Activated naive CD4-positive, alpha-beta T cell treated with anti-CD3 and anti-CD28 coated beads, Interleukin-2, amount 10 ng/mL, durations not matched to agents 7 days and 5 days (primary cell): ENCODE measurements at places on chromosomes 6 and 20.
A peak's percentile ranks its signal among the peaks of the same experiment; 100 is the strongest.

DNA sequence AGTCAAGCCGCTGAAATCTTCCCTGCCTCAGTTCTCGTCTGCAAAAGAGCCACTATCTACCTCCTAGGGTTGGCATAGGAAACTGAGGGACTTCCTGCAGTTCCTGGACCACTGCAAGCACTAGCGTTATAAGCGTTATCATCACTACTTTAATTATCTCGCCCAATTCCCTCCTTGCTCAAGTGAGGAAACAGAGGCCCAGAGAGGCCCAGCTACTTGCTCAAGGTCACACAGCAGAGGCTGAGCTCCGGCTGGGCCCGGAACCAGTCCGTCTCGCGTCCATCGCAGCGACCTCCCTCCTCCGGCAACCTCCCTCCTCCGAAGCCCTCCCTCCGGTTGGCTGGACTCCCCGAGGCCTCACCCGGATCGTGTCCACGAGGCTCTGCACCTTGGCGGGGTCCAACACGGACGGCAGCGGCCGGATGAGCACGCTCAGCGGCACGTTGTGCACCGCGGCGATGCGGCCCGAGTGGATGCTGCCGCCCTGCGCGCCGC is 338 bp downstream of the SRXN1 start:
- peaks cover 23% of the 10 kb centered on the region for H3K4me1 ChIP-seq
- peaks cover 14% of the 10 kb centered on the region for H3K36me3 ChIP-seq
- H3K4me3 ChIP-seq, result peak overlapping the region; percentile 72
- peak overlapping the region; percentile 43 for H3K27ac ChIP-seq

GRCh38 chr6:144653885-144654505 is 368.9 kb downstream of the UTRN start:
- no peak for DNase-seq
- no peak overlapping the region for H3K4me3 ChIP-seq
- peaks cover 12% of the 10 kb centered on the region for H3K4me1 ChIP-seq
- no peak overlapping the region for H3K27ac ChIP-seq
- H3K27me3 ChIP-seq, result no peaks in the 10 kb centered on the region
- peaks cover 12% of the 10 kb centered on the region for H3K36me3 ChIP-seq

- no peak for DNase-seq
- H3K27me3 ChIP-seq, result peaks cover 4% of the 10 kb centered on the region
These were observed 545.6 kb downstream of the QKI start for GRCh38 chr6:163960128-163960527.

DNA sequence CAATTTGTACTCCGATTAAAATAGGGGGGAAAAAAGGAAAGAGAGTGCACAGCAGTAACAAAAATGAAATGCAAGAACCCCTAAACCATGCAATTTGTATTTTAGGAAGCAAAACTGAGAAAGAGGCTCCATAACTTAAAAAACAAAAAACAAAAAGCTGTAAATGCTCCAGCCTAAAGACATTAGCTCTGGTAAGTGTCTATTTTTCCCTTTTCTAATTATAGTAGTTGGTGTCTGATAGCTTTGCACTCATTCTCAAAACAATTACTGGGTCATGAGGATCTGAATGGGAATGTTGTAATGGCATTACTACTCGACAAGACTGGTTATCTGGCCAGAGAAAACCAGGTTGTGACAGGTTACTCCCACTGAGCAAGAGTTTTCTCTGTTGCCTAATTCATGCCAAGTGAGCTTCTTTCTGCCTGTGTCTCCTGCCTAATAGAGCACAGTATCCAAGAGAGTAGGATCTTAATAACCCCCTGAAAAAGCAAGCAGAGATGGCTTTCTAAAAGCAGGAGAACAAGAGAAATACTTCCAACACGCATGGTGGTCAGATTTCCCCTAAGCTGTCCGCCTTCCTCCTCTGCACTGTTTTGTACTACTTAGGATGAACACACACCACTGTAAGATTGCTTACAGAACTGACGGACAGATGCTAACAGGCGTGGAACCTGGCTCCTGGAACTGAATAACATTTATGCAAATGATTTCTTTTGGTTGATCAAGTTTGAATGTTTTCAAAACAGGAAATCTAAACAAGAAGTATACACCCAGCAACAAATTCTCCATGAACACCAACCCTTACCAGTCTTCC is 86.4 kb downstream of the FKBP5 start:
- H3K4me3 ChIP-seq, result peak overlapping the region; percentile 77
- H3K4me1 ChIP-seq, result peaks cover 74% of the 10 kb centered on the region
- H3K27me3 ChIP-seq, result no peaks in the 10 kb centered on the region
- H3K36me3 ChIP-seq, result peaks cover 28% of the 10 kb centered on the region
